ENCODE measurements at places on chromosomes 12 and 14.

DNA sequence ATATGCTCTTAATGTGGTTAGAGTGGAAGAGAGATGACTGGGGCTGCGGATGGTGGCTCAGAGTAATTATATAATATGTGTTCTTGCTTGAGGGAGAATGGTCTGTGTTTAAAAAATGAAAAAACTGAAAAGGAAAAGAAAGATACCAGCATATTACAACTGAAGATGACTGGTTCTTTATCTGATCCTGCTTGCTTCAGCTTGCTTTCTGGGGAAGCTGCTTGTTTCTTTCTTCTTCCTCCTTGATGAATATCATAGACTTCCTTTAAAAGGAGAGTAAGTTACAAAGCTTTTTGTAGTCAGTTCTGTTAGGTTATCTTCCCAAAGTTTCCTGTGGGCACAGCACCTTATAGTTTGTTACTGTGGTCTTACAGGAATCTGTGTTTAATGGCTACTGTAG lies 210.9 kb downstream of the ERC1 start:
- DNase-seq, result no peak

DNA sequence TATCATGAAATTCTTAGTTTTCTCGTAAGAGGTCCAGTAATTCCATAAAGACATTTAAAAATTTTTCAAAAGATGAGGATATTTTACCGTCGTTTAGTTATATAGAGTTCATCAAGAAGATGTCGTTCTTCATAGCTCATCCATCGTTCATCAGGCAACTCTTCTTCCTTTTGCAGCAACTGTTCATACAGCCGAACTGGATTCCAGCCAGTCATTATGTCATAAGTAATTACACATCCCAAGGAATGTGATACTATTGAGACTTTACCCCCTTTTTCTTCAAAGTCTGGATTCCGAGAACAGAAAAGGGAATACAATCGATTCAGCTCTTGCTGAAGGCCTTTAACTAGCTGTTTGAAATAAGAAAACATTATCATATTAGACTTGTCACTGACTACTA lies 90.3 kb downstream of the DDHD1 start:
- no peak for DNase-seq

- peak; percentile 43 for DNase-seq
Observed at GRCh38 chr12:49017891-49018260, 700 bp downstream of the PRKAG1 start.

- peak; percentile 29 for DNase-seq
Observed at GRCh38 chr14:56119201-56119981, 1.2 kb downstream of the PELI2 start.

- DNase-seq, result no peak
Observed at GRCh38 chr12:96986883-96987523, 79.9 kb downstream of the NEDD1 start.

GRCh38 chr12:49583366-49584094 lies 15.6 kb upstream of the MCRS1 start:
- no peak for DNase-seq

GRCh38 chr12:21476949-21477348 lies 24.5 kb downstream of the RECQL start:
- no peak for DNase-seq

DNA sequence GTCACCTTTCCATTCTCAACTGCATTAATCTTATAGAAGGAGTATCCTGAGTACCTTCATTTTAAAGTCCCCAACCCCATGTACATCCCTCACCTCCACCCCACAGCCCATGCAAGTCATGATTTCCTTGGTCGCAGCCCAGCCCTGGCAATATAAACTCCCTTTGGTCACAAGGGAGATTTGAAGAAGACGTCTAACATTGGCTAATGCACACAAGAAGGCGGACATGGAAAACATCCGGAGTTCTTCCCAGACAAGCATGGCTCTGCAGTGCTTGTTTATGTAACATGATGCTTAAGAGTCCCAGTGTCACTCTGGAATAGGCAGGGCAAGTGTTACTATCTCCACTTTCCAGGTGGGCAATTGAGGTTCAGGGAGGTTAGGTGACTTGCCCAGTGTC lies 277.6 kb downstream of the DPF3 start:
- DNase-seq, result no peak

- DNase-seq, result no peak
Observed at GRCh38 chr12:7349418-7349817, 45.5 kb downstream of the ACSM4 start.

DNA sequence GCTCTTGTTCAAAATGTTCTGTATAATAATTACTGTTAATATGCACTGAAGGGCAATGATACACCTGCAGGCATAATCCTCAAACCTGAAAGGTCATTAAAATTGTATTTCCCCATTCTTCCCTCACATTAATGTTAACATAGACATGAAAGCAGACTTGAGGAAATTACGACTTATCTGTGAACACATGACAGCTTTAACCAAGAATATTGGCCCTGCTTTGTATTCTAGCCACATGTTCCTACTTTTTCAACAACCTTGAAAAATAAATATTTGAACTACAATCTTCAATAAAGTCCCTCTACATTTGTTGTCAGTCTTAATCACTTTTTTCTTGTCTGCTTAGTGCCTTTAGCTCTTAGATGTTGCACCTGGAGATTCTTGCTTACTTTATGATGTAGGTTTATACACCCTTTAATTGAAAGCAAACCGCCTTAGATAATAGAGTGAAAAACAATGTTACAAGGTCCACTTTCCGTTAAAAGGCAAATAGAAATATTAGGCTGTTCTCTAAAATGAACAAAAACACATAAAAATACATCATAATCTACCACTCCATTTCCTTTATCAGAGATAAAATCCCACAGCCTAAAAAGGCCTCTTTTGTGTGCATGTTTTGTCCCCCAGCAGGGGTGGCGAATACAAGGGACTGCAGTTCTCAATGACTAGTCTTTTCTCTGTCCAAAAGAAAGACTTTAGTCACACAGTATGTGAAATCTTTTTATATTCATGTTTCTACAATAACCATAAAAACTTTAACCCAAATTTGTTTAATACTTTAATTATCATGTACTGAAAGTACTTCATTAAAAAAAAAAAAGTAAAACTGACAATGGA lies 55.9 kb downstream of the ZFC3H1 start:
- no peak for DNase-seq

GRCh38 chr12:82970614-82971013 lies 283.9 kb downstream of the TMTC2 start:
- no peak for DNase-seq

DNA sequence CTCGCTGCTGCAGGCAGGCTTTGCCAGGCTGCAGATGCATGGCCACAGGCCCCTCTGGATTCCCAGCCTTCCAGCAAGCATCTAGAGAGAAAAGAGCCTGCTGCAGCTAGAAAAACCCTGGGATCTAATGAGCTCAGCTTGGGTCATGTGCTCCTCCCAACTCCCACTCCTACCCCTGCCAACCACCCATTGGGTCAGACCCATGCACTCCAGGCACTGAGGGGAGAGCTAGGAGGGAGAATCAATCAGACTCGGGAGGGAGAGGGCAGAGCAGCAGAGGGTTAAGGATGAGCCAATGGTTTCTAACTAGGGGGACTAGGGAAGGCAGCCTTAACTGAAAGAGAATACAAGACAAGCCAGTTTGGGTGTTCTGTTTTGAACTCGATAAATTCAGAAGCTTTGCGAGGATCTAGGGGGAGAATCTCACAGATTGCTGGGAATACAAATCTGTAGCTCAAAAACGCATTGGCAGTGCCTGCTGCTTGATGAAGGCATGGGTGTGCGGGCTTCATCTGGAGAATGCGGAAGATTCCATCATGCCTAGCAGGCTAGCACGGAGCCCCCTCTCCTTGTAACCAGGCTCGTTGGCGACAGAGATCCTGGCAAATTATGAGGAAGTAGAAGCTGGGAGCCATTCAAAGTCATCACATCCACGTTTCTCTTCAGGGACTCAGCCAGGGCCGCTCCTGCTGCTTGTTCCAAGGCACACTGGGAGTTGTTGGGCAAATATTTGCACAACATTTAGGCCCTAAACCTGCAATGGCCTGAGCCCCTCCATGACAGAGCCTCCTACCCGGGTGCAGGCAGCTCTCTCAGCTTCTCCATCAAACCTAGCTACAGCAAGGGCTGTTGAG lies 56.4 kb downstream of the VCPKMT start:
- no peak for DNase-seq

DNA sequence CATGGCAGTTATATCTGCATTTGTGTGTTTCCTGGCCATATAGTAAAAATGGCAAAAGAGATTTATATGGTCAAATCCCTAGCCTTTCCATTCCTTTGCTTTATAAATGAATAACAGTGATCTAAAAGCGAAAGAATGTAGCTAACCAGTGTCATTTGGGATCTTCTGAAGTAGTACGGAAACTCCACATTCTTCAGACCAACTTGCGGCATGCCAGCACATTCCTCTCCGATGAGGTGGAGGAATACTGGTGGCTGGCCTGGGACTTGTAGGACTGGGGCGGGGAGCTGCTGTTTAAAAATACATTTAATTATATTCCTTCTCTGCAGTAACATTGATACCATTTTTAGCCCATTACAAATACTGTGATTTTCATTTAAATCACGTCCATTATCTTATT lies 85.3 kb downstream of the SAMD4A start:
- DNase-seq, result no peak

DNA sequence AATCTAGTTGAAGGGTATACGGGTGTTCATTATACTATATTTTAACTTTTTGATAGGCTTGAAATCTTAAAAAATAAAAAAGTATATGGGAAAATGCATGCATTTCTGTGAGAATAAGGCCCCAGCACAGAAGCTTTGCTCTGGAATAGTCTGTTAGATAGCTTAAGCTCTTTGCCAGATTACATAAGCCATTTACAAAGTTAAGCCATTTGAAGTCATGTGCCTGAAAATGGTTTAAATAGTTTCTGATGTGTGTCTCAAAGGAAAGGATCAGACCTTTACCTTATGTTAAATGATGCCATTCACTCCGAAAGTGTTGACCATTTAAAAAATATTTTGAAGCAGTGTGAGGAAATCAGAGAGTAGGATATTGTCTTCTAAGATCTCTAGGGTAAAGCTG lies 51.3 kb downstream of the WASHC4 start:
- no peak for DNase-seq

DNA sequence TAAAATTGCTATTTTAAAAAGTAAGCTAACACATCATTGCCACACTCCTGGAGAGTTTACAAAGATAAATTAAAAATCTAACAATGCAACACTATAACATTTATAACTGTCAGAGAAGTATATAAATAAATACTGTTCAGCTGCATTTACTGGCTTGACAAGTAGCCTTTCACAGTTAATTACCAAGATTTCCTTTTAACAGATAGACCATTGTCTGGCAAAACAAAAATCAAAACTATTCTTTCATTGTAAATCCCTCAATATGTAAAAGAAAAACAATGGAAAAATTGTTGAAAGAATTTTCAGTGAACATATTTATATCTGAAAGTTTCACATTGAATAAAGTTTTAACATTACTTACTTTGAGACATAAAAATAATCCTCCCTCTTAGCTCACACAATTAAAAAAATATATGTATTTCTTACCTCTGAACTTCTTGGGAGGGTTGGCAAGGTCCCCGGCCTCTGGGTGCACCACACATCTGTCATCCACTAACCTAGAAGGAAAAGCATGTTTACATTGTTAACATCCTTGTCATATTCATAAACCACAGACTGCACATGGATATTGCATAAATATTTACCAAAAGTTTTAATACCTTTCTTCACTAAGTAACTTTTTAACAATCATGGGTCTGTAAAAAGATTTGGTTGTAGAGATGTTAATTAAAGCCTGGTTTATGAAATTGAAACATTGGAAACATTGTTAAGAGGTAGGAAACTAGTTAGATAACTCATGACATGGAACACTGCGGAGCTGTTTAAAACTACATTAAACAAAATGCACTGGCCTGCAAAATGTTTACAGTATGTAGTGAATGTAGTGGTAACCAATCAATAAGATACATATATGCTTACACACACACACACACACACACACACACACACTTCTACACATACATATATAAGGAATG lies 43.0 kb downstream of the ITPR2 start:
- DNase-seq, result no peak

- no peak for DNase-seq
Observed at GRCh38 chr12:22712083-22712482, 87.1 kb downstream of the ETNK1 start.

GRCh38 chr14:71399057-71399487 lies 491.8 kb downstream of the PCNX1 start:
- DNase-seq, result no peak

GRCh38 chr12:31835276-31835882 lies 106.6 kb upstream of the AMN1 start:
- no peak for DNase-seq

DNA sequence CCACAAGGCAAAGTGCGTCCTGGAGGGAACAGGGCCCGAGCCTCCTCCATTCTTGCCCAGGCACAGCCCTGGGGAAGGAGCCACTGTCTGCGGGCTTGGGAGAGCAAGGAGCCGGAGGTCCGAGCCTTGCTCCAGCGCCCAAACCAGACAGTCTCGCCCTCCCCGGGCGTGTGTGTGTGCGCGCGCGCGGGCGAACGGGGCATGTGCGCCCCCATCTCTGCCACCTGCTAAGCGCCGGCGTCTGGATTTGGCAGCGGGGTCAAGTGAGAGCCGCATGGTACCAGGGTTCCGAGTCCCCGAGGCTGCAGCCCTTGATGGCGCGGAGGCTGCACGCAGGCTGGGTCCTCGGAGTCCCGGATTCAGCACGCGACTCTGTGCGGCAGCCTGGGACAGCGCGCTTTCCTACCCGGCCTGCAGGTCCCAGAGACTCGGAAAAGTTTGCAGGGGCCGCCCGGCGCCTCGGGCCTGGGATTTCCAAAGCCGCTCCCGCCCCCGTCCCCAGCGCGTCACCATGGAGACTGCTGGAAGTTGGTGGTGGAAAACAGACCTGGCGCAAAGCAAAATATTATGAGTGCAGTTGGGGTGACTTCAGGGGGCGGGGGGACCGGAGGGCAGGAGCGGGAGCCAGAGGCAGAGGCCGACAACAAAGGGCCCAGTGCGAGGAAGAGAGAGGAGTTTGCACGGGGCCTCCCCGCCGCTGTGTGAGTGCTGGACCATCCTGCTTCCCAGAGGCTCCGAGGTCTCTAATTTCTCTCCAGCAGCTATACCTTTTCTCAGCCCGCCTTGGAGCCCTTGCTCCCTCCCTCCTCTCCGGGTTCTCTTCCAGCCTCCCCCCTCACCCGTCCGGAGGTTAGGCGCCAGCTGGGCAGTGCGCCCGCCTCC lies 4.2 kb downstream of the RFX4 start:
- DNase-seq, result no peak

DNA sequence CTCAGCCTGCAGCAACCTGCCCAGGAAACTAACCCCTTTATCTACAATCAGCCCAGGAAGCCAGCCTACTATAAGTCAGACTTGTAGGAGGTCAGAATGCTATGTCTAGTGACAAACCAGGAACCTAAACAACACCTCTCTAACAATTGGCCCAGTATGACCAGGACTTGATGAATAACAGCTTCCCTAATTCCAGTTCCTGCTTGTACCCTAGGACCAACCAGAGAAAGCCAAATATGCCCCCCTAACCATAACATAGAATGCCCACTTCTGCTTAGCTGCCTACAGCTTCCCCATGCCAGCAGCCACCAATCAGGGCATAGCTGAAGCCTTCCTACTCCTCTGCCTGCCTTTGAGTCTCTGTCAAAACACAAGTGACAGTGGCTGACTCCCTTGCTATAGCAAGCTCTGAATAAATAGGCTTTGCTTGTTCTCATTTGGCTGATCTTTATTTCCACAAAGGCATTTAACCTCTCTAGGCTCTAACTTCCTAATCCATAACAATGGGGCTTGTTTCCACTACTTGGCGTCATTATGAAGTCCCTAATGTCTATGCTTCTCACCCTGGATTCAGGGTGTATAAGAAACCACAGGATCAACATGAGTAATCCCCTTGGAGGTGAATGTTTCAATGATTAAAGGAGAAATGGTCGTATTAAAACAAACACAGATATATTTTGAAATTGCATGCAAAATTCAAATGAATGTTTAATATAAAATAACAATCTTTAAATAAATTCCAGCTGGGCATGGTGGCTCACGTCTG lies 220.2 kb downstream of the ANO6 start:
- no peak for DNase-seq

- no peak for DNase-seq
Observed at GRCh38 chr14:93655078-93655750, 133.1 kb downstream of the PRIMA1 start.

Measured in activated naive CD4-positive, alpha-beta T cell treated with anti-CD3 and anti-CD28 coated beads, Interleukin-2, amount 50 U/mL, for 16 hours (primary cell).